ENCODE measurements at places on chromosomes 12 and 14.
A peak's percentile ranks its signal among the peaks of the same experiment; 100 is the strongest.

- DNase-seq: no peak
These were observed 51.8 kb downstream of the OTOGL start for GRCh38 chr12:80151131-80151530.

DNA sequence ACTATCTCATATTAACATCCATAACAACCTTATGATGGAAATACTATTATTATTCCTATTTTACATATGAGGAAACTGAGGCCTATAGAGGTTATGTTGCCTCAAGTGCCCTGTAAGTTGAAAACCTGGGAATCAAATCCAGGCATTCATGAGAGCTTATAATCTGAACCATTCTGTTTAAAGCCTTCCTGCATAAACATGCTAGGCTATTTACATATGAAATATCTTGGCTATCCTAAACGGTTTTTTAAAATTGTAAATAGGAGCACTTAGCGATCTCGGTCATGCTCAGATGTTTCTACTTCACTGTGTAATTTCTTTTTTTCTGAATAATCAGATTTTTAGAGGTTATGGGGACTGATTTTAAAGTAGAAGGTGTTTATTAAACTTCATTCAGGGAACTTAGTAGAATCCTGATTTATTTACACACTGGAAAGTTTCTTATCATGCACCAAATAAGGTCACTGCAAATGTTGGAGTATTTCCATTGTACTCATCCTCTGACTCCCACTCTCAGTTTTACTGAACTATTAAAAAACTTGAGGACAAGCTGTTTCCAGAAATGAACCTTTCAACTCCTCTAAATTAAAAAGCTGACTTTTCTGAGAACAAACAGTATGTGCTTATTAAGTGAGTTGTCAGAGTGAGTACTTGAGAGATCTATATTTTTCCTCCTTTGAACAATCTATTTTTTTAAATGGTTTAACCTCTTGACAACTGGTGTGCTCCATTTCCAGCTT, 141.7 kb downstream of the PIK3C2G start:
- DNase-seq: no peak

- peak; percentile 40 for DNase-seq
These were observed 406.0 kb downstream of the PRKD1 start for GRCh38 chr14:29521526-29522137.

DNA sequence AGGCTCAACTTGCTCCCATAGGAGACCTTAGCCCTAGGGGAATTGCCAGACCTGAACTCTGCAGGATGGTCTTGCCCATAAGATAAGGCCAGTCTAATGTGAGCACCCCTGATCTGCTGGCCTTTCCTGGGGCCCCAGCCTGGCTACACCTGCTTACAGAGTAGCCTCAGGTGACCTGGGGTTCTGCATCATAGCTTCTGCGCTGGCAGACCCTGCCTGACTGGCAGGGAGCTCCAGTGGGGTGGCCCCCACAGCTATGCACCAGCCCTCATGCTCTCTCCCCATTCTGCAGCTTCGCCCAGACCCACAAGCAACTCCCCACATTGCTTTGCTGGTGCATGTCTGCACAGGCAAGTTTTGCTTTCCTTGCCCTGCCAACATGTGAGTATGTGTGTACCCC, 371.3 kb upstream of the CLEC14A start:
- no peak for DNase-seq

DNA sequence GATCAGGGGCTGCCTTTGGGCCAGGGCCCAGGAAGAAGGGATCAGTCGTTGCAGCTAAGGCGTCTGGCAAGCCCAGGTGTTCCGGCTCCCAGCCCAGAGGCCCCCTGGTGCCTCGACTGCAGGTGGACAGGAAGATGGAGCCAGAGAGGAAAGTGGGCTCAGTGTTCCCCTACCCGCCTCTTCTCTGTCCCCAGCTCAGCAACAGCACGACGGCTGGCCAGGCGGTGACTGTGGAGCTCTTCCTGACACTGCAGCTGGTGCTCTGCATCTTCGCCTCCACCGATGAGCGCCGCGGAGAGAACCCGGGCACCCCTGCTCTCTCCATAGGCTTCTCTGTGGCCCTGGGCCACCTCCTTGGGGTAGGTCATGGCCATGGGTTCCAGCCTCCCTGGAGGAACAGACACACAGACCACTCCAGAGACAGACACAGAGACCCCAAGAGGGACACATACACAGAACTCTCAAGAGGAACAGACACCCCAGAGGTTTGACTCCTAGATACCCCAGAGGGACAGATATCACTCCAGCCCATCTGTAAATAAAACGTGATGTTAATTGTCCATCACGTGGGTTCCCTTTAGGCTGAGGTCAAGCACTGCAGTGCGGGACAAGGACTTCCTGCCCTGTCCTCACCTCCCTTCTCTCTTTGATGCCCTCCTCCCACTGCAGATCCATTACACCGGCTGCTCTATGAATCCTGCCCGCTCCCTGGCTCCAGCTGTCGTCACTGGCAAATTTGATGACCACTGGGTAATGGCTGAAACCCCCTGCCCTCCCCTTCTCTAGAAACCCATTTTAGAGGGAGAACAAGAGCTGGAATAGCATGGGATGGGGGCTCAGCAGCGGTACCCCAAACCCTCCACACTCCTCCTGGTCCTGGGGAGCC, 3.7 kb downstream of the AQP2 start:
- no peak for DNase-seq

- no peak for DNase-seq
These were observed 24.0 kb downstream of the TTC9 start for GRCh38 chr14:70665448-70666360.

GRCh38 chr12:53336181-53336681, at the start of gene SP7:
TSS of gene SP7 (minus strand) at chr12:53336354. CDS start at chr12:53335646, 708 bp downstream.
- DNase-seq: no peak

GRCh38 chr14:100557658-100558057, 29.6 kb downstream of the BEGAIN start:
- peak; percentile 18 for DNase-seq

Measured in fibroblast of mammary gland (primary cell).